ENCODE measurements at places on chromosomes 11 and 22.
A peak's percentile ranks its signal among the peaks of the same experiment; 100 is the strongest.

DNA sequence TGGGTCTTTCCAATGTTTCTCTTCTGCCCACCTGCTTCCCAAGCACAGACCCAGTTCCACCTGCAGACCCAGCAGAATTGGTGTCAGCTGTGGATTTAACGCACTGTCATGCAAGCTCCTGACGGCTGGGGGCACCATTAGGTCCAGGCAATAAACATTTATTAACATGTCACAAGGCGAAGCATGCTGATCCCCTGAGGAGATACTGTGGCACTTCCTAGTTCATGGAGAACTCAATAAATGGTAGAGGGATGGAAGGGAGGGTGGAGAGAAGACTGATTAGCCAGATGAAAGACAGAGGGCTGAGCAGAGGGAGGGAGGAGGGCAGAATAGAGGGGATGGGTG, 68.3 kb upstream of the TSPAN18 start:
- DNase-seq: no peak

GRCh38 chr22:20155330-20156041, 4.6 kb upstream of the CCDC188 start:
- no peak for DNase-seq

GRCh38 chr11:115439385-115439784, 64.8 kb downstream of the CADM1 start:
- DNase-seq: no peak

DNA sequence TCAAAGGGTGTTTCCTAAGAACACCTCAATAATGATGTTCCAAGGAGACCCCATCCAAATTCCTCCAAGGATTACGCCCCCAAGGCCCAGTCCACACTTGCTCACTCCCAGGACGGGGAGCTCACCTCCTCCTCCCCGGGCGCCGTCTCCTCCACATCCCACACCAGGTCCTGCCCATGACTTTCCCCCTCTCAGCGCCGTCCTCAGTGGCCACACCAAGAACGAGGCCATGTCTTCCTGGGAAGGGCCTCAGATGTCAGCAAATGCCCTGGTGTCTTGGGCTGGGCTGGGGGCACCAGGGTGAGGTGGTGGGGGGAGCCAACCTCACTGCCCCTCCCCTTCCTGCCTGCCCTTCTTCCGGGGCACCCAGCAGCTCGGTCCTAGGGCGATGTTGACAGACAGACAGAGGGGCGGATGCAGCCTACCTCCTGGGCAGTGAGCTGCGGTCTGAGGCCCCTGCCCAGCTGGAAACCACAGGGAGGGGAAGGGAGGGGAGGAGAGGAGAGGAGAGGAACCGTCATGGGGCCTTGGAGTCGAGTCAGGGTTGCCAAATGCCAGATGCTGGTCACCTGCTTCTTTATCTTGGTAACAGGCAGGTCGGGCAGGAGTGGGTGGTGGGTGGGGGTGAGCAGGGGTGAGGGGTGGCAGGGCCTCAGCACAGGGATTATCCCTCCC, at the start of the genes C11orf21 and TSPAN32:
C11orf21 (minus strand) TSS at position 288 of the 675 bp plus-strand sequence; CDS start at position 178, 110 bp downstream.
TSPAN32 (plus strand) TSS at position 383 of the 675 bp plus-strand sequence; CDS start at position 520, 137 bp downstream.
- DNase-seq: peak; percentile 24

- DNase-seq: no peak
These were observed 816 bp upstream of the PLEKHA7 start for GRCh38 chr11:17014833-17015626.

DNA sequence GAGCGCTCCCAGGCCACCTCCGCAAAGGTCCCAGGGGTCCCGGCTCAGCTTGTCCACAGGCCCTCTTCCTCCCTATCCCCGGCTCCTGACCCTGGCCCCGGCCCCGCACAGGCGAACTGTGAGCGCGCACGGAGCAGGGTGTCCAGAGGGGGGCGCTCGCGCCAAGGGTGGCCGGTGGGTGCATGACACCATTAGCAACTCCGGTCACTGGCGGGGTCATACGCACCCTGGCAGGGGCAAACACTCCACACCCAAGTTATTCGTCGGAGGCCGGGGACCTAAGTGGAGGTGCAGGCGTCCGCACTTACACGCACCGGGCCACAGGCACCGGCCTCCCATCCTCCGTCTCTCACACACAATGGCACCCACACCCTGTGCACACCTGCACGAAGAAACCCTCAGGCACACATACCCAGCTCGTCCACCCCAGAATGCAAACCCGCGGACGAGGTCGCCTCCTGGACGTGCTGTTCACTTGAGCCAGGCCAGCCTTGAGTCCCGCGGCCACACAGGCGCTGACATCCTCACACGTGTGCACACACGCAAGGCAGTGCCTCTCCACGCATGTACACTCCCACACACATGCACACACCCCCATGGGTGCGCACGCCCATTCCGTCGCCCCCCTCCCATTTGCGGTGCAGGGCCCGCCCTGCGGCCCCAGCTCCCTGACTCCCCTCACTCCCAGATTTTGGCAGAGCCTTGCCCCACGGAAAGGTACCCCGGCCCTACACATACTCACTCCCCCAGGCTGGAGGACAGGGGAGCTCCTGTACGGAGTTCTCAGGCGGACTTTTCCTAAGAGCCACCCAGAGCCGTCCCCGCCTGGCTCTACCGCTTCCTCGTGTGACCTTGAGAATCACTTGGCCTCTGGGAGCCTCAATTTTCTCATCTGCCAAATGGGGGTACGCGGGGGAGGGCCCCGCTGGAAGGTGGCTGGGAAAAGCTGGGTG, at the start of gene RASGRP2:
RASGRP2 (minus strand) TSS at position 552 of the 953 bp plus-strand sequence. CDS start 1,276 bp downstream, outside the sequence.
- DNase-seq: peak; percentile 65

GRCh38 chr11:29343465-29344333, 673.1 kb downstream of the KCNA4 start:
- DNase-seq: no peak

DNA sequence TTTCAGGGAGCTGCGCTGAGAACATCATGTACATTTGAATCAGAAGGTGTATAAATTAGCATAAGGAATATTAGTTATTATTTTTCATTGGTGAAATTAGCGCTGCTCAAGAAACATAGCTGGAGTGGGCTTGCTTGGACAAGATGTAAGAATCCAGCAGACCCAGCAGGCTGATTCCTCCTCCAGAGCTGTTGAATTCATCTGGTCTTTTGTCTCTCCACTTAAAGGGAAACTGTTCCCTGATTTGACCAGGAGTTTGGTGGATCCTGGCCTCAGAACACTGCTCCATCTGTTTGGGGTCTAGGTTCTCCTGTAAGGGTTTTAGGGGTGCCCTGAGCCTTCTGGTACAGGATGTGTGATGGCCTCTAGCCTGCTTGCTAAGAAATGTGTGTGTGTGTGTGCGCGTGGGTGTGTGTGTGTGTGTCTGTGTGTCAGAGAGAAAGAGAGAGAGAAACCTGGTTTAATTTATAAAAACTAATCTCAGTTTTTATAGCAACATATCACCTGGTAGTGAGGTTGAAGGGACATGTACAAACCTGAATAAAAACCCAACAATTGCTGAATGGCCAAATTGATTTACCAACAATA, 8.3 kb upstream of the SORL1 start:
- no peak for DNase-seq

DNA sequence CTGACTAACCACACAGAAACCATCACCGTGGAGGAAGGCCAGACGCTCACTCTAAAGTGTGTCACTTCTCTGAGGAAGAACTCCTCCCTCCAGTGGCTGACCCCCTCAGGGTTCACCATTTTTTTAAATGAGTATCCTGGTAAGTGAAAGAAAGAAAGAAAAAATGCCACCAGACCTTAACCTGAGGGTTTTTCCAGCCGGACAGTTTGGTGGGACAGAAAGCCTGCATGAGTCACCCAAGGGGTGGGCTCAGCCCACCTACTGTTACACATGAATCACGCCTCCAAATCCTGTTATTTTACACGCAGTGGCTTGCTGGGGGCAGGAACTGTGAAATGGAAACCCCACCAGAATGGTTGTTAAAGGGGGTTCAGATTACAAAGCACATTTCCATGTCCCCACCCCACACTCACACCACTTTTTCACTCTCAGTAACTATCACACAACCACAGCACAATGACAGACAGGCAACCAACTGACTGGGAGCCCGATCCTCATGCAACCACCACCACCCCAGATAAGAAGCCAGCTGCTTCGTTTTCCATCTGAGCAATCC, 11.9 kb downstream of the CRTAM start:
- no peak for DNase-seq

GRCh38 chr11:71190551-71190950, 61.8 kb downstream of the SHANK2 start:
- no peak for DNase-seq

DNA sequence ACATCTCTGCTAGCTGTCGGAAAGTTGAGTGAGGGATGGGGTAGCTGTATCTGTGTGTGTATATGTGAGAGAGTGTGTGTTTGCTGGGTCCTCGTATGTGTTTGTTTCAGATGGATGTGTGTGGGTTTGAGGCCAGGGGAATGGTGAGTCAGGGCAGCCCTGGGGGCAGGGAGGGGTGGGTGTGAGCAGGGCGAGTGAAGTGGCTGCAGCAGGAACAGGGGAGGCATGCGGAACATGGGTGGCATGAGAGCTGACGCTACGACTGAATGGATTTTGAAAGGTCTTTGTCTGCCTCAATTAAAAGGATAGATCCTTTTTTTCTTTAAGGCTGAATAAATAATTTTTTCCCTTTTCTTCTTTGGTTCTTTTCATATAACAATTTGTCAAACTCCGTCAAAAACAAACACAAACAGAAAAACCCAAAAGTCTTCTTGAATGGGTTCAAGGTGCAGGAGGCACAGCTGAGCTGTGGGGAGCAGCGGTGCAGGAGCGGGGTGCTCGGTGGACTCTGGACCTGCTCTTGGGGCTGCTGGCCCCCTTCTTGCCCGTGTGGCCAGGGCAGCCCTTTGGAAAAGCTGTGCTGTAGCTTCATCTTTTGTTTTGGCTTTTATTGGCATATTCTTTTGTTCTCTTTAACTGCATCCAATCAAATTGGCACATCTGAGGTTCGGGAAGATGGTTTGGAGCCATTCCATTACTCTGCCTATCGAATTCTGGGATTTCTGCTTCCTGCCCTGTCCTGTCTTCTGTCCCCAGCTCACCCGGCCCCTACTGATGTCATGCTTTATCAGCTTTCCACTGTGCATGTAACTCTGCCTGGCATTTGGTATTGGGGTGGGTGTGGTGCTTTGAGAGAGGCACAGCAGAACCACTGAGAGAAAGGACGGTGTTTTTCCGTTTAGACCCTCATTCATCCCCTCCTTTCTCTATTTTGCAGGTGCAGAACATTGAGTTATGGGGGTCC, 80.1 kb downstream of the ADAMTS15 start:
- no peak for DNase-seq

GRCh38 chr11:72069200-72069599, 11.1 kb downstream of the NUMA1 start:
- DNase-seq: no peak

GRCh38 chr22:20238901-20239675, 29.0 kb downstream of the RTN4R start:
- DNase-seq: no peak

GRCh38 chr11:70252844-70253243, 17.6 kb upstream of the PPFIA1 start:
- no peak for DNase-seq

DNA sequence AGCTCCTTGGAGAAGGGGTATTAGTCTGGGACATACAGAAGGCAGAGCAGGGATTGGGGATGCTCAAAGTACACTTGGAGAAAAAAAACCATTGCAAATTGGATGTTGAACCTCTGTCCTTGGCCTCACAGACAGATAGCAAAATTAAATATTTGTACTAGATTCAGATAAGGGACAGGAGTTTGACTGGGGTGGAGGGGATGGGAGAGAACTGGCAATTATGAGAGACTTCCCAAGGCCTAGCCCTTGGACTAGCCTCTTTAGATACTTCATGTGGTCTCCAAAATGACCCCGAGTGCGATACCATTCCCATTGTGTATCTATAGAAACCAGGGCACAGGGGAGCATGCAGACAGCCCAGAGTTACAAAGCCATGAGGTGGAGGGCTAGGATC, 15.5 kb downstream of the DGAT2 start:
- no peak for DNase-seq

DNA sequence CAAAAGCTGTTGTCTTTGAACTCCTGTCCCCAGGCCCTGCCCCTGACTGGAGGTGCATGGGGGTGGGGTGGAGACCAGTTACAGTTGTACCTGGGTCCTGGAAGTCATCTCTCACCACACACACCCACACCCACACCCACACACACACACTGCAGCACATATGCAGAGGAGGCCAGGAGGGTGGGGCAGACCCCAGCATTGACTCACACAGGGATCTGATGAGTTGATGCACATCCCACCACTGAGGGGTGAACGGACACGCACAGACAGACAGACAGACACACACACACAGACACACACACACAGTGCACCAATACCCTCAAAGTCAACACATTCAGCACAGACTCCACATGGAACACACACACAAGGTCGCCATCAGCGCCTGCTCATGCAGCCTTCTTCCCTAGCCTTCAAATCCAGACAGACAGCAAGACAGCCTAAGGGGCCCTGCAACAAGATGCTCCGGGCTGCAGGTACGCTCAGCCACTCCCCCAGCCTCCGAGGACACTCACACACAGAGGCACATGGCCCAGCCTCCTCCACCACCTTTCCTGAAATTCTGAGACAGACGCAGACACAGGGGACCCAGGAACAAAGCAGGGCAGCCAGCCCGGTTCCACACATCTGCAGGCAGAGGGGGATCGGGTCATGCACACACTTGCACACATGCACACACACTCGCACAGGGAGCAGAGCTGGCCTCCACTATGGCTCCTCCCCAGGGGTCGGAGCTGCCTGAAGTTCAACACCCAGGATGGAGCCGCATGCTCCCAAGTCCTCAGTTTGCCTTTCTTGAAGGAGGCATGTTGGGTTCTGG, 26.5 kb downstream of the SYT7 start:
- no peak for DNase-seq
